ENCODE measurements at places on chromosomes 1 and 21. TPM values are rescaled to one million over a fixed set of nuclear protein-coding genes. Genes with fewer than 3 reads are reported as not detected.
A peak's percentile ranks its signal among the peaks of the same experiment; 100 is the strongest.

GRCh38 chr1:90959352-90960206 is 62.3 kb downstream of the ZNF644 start:
- peak overlapping the region; percentile 51 for H3K27ac ChIP-seq
- H3K4me3 ChIP-seq: no peak overlapping the region
- H3K4me1 ChIP-seq: peaks cover 17% of the 10 kb centered on the region
- no peaks in the 10 kb centered on the region for H3K27me3 ChIP-seq
- H3K36me3 ChIP-seq: peaks cover 65% of the 10 kb centered on the region

DNA sequence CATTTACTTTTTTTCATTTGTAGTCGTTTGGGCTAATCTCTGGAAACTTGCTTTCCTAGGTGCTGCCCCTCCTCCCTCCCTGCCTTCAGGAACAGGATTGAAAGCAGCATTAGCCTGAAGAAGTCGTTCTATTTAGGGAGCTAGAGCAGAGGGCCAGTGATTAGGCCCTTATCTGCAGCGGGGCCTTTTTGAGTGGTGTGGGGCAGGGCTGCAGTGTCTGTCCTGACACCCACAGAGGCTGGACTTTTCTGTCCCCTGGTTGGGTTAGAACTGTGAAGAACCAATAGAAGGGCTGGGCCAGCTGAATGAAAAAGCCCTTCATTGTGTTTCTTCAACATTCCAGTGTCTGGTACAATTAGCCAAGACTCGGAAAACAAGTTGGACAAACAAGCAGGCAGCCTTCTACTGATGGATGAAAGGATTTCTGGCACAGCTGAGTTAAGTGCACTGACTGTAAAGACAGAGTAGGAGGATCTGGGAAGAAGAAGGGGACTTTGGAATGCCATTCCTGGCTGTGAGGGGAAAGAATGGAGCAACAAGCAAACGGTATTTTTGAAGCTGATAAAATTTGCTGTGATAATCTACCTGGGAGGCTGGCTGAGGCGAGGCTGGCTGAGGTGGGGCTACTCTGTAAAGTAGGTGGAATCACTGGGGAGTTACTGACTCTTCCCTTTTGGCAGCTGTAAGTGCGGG is 9.7 kb downstream of the MACF1 start:
- peak overlapping the region; percentile 9 for H3K4me3 ChIP-seq
- H3K27ac ChIP-seq: peak overlapping the region; percentile 57
- H3K4me1 ChIP-seq: peaks cover 41% of the 10 kb centered on the region
- DNase-seq: peak; percentile 68
- H3K27me3 ChIP-seq: no peaks in the 10 kb centered on the region

DNA sequence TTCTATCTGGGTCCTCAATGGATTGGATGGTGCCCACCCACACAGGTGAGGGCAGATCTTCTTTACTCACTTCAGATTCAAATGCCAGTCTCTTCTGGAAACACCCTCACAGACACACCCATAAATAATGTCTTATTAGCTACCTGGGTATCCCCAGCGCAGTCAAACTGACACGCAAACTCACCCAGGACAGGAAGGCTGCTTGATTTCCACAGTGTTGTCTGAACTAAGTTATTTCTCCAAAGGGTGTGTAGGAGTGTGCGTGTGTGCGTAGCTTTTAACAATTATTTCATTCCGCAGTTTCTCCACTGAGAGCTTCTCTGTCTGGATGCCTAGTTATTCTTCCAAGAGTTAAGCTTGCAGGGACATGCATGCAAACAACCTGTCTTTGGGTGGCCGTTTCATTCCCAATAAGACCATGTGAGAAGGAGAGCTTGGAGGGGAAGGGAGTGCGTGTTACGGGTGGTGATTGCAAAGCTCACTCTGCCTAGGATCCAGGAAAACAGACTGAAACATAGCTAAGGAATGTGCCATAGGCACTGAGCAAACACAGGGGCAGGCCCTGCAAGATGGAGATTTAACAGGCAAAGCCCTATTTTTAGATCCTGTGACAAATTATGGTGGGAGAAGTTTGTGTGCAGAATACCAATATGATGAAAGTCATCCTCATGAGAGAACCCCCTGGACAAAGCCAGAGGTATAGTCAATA is 269.7 kb downstream of the DYRK1A start:
- peak overlapping the region; percentile 58 for H3K27ac ChIP-seq
- peaks cover 19% of the 10 kb centered on the region for H3K4me1 ChIP-seq
- H3K36me3 ChIP-seq: no peaks in the 10 kb centered on the region

DNA sequence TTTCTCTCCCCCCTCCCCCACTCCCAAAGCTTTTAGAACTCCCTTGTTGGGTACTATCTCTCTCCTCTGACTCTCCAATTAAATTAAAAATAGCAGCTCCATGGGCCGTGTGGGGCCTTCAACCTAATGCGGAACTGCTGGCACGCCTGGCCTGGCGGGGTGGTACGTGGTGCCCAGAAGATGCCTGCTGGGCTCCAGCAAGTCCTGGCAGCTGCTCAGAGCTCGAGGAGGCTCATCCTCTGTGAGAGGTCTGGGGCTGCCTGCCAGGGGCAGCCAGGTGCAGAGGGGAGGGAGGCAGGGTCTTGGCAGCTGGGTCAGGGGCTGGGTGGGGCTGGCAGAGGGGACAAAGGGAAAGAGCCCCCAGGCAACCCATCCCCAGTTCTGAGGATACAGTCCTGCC is 74.4 kb downstream of the ACTL8 start:
- H3K27me3 ChIP-seq: peaks cover 14% of the 10 kb centered on the region
- H3K27ac ChIP-seq: no peak overlapping the region
- DNase-seq: no peak
- no peaks in the 10 kb centered on the region for H3K36me3 ChIP-seq
- no peaks in the 10 kb centered on the region for H3K4me1 ChIP-seq

DNA sequence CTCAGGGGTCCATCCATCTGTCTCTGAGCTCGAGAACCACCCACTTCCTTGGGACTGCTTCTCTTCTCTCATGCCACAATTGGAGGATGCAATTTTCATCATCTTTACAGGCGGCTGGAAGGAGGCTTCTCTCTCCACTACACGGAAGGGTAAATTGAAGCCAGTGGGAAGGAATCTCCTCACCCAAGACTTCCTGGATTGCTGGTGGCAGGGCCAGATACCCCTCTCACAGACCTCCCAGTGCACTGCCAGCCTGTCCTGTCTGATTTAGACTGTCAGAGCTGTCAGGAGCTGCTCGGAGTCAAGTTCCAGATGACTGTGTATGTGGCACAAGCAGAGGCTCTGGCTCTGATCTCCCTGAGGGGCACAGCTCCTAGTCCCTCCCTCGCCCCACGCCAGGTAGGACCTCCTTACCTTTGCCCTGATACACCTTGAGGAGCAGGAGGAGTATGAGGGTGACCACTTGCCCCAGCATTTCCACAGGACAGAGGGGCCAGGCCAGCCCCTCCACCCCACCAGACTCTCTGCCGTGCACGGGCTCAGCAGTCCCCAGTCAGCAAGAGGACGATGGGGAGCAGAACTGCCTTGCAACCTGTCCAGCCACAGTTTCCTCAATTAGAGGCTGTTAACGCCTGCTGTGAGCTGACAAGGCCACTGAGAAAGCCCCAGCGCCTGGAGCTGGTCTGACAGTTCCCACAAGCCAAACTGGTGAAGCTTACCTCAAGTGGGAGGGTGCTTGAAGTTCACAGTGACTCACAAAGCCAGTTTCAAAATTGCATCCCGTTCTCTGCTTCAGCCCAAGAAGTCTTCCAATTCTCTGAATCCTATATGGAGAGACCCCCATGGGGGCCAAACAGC is at the start of gene CD244:
Gene CD244, minus strand, starts transcription at position 685 of the 858 bp plus-strand sequence. Its CDS starts 210 bp downstream, at position 475.
- no peaks in the 10 kb centered on the region for H3K36me3 ChIP-seq
- no peaks in the 10 kb centered on the region for H3K4me1 ChIP-seq
- no peaks in the 10 kb centered on the region for H3K27me3 ChIP-seq
- no peak within 1 kb of the TSS for H3K4me3 ChIP-seq
- H3K27ac ChIP-seq: no peak within 1 kb of the TSS
- no peak for DNase-seq

GRCh38 chr1:183318433-183318832 is 99.7 kb downstream of the NMNAT2 start:
- peaks cover 33% of the 10 kb centered on the region for H3K4me1 ChIP-seq
- H3K36me3 ChIP-seq: no peaks in the 10 kb centered on the region
- no peak overlapping the region for H3K4me3 ChIP-seq
- DNase-seq: peak; percentile 70

GRCh38 chr1:25537153-25537831 is 6.1 kb upstream of the LDLRAP1 start:
- H3K27ac ChIP-seq: no peak overlapping the region
- H3K4me3 ChIP-seq: no peak overlapping the region
- H3K27me3 ChIP-seq: no peaks in the 10 kb centered on the region
- DNase-seq: no peak
- H3K4me1 ChIP-seq: peaks cover 15% of the 10 kb centered on the region

DNA sequence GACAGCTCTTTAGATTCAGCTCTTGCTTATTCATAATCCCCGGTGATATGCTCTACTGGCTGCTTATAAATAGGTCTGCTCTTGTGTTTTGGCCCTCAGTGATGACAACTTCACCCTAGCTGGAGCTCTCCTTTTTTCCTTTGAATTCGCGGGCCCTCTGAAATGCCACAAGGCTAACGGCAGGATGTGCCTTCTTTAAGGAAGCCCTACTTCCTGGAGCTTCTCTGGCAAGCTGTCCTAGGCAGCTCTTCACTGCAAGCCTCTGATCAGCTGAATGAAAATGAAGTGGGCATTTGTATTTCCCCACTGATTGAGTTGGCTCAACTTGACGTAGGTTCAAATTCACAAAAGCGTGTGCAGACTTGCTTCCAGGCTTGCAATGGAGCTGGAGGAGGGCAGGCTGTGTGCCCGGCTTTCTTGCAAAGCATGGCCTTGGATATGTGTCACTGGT is 22.2 kb downstream of the SGIP1 start:
- H3K27ac ChIP-seq: no peak overlapping the region
- no peaks in the 10 kb centered on the region for H3K27me3 ChIP-seq
- H3K36me3 ChIP-seq: no peaks in the 10 kb centered on the region

GRCh38 chr21:28738882-28739281 is 253.8 kb downstream of the LTN1 start:
- H3K27ac ChIP-seq: no peak overlapping the region
- no peaks in the 10 kb centered on the region for H3K27me3 ChIP-seq
- H3K36me3 ChIP-seq: no peaks in the 10 kb centered on the region
- no peaks in the 10 kb centered on the region for H3K4me1 ChIP-seq
- H3K4me3 ChIP-seq: no peak overlapping the region
- DNase-seq: no peak

GRCh38 chr1:180451504-180451903 is 50.9 kb downstream of the ACBD6 start:
- no peaks in the 10 kb centered on the region for H3K4me1 ChIP-seq
- DNase-seq: no peak
- no peak overlapping the region for H3K27ac ChIP-seq
- 0 out of 2 replicates have a peak, but pooled peaks cover 4% of the 10 kb centered on the region for H3K36me3 ChIP-seq

- no peaks in the 10 kb centered on the region for H3K27me3 ChIP-seq
- 0 out of 2 replicates have a peak, but pooled peaks cover under 1% of the 10 kb centered on the region for H3K4me1 ChIP-seq
- DNase-seq: no peak
- no peaks in the 10 kb centered on the region for H3K36me3 ChIP-seq
- H3K27ac ChIP-seq: no peak overlapping the region
Measured at GRCh38 chr1:203167026-203167912, 8.4 kb downstream of the MYBPH start.

DNA sequence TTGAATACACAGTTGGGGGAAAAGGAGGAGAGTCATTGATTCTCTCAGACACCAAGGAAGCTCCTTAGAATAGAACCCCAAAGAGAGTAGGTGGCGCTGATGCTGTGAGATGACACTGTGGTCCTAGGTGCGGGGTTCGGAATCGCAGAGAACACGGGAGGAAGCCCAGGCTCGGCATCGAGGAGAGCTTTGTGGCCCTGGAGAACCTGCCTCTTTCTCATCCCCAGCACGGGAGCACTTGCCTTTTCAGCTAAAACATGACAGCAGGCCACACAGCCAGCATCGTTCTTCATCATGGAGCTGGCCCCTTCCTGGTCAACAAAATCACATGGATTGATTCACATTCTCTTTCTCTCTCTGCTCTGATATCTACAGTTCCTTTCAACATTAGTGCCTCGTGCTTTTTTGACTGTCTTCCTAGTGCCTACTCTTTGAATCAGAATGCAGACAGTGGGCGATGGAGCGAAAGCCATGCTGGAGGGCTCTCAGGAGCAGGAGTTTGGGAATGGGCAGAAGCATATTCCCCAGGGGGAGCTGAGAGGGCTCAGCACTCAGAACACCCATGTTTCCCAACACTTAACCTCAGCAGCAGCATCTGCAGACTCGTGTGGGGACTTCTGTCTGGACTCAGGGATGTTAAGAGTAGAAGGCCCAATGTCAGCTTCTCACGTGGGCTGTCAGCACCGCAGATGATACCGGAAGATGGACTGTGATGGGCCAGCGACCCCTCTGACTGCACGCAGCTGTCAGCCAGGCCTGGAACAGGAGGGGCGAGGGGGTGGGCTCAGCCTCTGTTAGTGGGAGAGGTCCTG is 539.4 kb downstream of the KIF26B start:
- no peak for DNase-seq
- no peak overlapping the region for H3K27ac ChIP-seq
- H3K36me3 ChIP-seq: no peaks in the 10 kb centered on the region
- peaks cover 95% of the 10 kb centered on the region for H3K27me3 ChIP-seq
- H3K4me1 ChIP-seq: no peaks in the 10 kb centered on the region

The NCAM2 gene
- total RNA-seq: not detected

Data from PC-9 (cell line).